Naive thymus-derived CD4-positive, alpha-beta T cell (primary cell): ENCODE measurements at places on chromosomes 3 and 15. TPM values are rescaled to one million over a fixed set of nuclear protein-coding genes. Genes with fewer than 3 reads are reported as not detected.

The FSTL1 gene
- total RNA-seq, result 0.05 TPM

DNA sequence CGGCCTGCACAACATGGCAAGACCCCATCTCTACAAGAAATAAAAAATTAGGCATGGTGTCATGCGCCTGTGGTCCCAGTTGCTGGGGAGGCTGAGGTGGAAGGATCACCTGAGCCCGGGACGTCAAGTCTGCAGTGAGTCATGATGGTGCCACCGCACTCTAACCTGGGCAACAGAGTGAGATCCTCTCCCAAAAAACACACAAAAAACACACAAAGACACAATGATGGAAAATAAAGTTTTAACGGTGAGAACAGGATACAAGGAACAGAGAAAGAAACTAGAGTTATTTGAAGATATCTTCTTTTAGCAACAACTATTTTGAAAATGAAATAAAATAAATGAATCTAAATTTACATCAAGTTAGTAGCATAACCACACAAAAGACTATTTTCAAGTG lies 12.0 kb downstream of the CLASP2 start:
- H3K4me3 ChIP-seq, result no peak overlapping the region
- no peaks in the 10 kb centered on the region for H3K4me1 ChIP-seq
- no peak overlapping the region for H3K27ac ChIP-seq
- no peaks in the 10 kb centered on the region for H3K27me3 ChIP-seq

The AHSG gene
- total RNA-seq, result not detected in 2 replicates

GRCh38 chr3:80355144-80355543 lies 587.3 kb upstream of the ROBO1 start:
- H3K27ac ChIP-seq, result no peak overlapping the region
- H3K27me3 ChIP-seq, result no peaks in the 10 kb centered on the region
- no peak for DNase-seq
- H3K4me3 ChIP-seq, result no peak overlapping the region
- H3K36me3 ChIP-seq, result no peaks in the 10 kb centered on the region

GRCh38 chr15:97009031-97009431 lies 678.5 kb downstream of the NR2F2 start:
- H3K27ac ChIP-seq, result no peak overlapping the region
- H3K27me3 ChIP-seq, result no peaks in the 10 kb centered on the region
- DNase-seq, result no peak
- H3K4me1 ChIP-seq, result no peaks in the 10 kb centered on the region
- no peak overlapping the region for H3K4me3 ChIP-seq
- H3K36me3 ChIP-seq, result no peaks in the 10 kb centered on the region

- H3K4me1 ChIP-seq, result no peaks in the 10 kb centered on the region
- no peak overlapping the region for H3K4me3 ChIP-seq
- no peak for DNase-seq
Measured at GRCh38 chr3:185807445-185808068, 17.3 kb downstream of the IGF2BP2 start.

The GPR149 gene
- total RNA-seq, result not detected

The ADGRG7 gene
- not detected for total RNA-seq

The LDHAL6B gene
- not detected for total RNA-seq

DNA sequence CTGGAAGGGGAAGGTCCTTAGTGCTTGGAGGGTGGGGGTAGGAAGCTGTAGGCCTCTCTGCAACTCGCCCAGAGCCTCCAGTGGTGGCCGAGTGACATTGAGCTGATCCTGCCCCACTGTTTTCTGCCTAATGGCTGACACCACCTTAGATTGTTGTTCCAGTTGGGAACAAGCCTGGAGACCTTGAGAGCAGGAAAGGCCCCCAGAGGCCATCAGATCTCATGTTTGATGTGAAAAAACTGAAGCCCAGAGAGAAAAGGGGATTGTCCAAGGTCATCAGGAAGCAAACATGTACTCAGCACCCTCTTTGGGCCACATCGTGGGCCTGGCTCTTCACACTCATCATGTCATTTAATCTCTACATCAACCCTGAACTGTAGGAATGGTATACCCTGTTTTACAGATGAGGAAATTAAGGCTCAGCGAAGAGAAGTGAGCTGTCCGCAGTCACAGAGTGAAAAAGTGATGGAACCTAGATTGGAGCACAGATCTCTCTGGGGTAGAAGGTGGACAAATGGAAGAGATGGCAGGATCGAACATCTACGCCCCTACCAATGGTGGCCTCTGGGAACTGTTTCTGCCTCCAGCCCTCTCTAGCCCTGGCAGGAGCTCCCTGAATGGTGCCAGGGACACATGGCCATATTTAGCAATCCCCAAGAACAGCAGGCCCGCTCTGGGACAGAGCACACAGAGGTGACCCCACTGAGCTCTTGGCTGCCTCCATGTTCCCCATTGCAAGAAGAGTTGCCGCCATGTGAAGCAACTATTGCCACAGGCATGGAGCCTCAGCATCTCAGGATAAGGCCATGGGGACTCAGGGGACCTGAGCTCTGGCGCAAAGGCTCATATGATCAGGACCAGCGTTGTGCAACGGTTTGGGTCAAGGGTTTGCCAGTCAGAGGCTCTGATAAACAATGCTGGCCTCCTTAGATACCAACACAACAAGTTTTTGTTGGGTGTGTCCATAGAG lies 31.6 kb upstream of the TSEN2 start:
- DNase-seq, result no peak
- H3K4me1 ChIP-seq, result no peaks in the 10 kb centered on the region
- H3K36me3 ChIP-seq, result no peaks in the 10 kb centered on the region
- H3K4me3 ChIP-seq, result no peak overlapping the region
- no peaks in the 10 kb centered on the region for H3K27me3 ChIP-seq
- no peak overlapping the region for H3K27ac ChIP-seq

The ANKRD63 gene
- not detected for total RNA-seq

The PPARG gene
- total RNA-seq, result 2.1 TPM

DNA sequence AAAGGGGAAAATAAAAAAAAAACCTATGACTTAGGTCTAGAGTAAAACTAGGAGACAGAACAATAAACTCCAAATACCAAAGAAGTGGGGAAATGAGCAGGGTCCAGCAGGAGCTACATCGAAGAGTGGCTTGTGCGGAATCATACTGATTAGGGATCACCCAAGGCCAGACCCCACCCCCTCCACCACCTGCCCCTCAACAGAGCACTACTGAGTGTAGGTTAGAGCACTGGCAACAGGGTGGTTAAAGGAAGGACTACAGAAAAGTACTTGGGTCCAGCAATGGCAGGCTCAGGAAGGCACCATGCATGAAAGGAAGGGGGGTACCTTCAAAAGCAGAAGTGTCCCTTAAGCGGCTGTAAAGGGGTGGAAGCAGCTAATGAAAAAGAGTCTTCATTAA lies 96.2 kb downstream of the UBE3A start:
- no peak overlapping the region for H3K4me3 ChIP-seq
- H3K4me1 ChIP-seq, result no peaks in the 10 kb centered on the region
- H3K27me3 ChIP-seq, result no peaks in the 10 kb centered on the region
- peaks cover 45% of the 10 kb centered on the region for H3K36me3 ChIP-seq

- no peak for DNase-seq
- no peaks in the 10 kb centered on the region for H3K36me3 ChIP-seq
Measured at GRCh38 chr3:25907081-25907480, 117.2 kb downstream of the OXSM start.

DNA sequence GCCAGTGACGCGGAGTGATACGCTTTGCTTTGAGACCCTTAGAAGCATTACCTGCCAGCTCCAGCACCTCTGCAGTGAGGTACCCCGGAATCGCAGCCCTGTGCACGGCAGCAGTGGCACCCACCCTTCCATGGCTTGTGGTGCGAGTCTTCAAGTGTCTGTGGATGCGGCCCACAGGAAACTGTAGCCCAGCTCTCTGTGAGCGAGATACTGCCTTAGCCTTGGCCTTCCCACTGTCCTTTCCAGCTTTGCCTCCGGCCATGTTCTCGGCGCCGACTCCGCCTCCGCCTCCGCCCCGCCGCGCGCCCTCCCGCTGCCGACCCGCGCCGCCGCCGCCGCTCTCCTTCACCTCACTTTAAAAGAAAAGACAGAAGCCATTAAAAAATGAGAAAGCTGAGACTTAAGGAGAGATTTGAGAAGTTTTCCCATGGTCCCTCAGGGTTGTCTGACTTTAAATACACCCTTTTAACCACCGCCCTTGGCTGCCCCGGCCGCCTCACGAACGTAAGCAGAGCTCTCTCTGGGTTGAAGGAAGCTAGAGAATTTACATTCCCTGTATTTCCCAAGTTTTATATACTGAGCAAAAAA lies 78.5 kb upstream of the FAM174B start:
- no peaks in the 10 kb centered on the region for H3K36me3 ChIP-seq
- DNase-seq, result peak; percentile 18
- peak overlapping the region; percentile 58 for H3K4me3 ChIP-seq
- no peak overlapping the region for H3K27ac ChIP-seq

DNA sequence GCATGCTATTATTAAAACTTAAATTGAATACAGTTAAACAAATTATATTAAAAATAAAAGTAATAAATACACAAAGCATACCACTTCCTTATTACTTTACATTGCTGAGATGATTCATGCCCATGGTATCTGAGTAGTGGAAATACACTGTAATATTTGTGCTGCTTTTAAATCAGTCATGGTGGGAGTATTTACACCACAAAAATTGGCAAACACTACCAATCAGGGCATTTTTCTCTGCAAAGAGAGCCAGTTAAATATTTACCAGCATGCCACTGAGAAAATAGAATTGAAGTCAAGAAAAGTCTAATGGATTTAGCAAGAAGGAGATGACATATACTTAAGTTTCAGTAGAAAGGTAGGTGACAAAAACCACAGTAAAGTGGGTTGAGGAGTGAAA lies 19.6 kb downstream of the PPARG start:
- H3K4me3 ChIP-seq, result no peak overlapping the region
- no peak overlapping the region for H3K27ac ChIP-seq
- DNase-seq, result no peak

DNA sequence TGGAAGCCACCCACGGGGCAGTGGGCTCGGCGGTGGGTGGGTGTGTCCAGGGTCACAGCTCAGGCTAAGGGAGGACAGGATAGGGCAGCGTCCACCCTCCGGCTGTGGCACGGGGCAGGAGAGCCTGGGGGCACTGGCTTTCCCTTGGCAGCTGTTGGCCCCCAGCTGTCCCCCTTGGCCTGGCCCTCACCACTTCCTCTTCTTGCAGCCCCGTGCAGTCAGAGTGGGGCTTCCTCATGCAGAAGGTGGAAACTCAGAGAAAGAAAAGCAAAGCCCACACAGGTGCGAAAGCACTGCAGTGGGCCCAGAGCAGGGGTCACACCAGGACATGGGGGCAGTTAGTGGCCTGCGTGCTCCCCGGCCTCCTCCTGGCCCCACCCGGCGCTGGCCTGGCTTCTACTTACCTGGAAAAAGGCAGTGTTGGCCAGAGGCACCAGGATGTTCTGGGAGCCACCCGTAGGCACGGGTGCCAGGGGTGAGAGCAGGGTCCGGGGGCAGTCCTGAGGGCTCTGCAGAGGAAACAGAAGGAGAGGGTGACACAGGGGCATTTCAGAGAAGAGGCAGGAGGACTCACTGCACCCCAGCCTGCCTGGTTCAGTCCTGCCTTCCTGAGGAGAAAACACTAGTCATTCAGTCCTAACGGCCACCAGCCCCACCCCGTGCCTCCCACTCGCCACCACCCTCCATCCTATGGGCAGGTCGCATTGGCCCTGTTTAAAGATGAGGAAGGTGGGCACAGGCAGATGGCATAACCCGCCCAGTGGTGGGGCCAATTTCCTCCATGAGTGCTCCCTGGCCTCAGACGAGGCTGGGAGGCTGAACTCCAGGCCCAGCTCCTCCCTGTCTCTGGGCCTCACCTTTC lies 28.3 kb downstream of the PLXND1 start:
- DNase-seq, result no peak
- H3K27me3 ChIP-seq, result no peaks in the 10 kb centered on the region
- no peak overlapping the region for H3K4me3 ChIP-seq
- peak overlapping the region; percentile 7 for H3K27ac ChIP-seq
- no peaks in the 10 kb centered on the region for H3K36me3 ChIP-seq
- H3K4me1 ChIP-seq, result peaks cover 20% of the 10 kb centered on the region

DNA sequence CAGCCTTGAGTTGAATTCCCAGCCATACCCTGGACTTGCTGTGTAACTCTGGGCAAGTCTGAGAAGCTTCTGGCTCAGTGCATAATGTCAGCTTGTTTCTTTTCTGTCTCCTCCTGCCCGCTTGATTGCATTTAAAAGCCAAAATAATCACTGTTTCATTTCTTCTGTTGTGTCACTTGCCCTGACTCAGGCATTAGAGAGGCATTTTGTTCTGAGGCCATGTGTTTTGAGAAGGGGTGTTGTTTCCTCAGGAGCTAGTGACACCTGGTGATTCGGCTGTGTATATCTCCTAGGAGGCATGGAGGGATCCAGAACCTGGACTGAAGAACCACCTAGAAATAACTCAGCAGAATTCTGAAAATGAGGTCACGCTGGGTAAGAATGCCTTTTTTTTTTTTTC lies 16.0 kb downstream of the WDR73 start:
- no peak overlapping the region for H3K4me3 ChIP-seq
- H3K27ac ChIP-seq, result peak overlapping the region; percentile 44
- H3K4me1 ChIP-seq, result peaks cover 13% of the 10 kb centered on the region

The TM4SF18 gene
- total RNA-seq, result not detected

- no peak overlapping the region for H3K27ac ChIP-seq
- no peaks in the 10 kb centered on the region for H3K36me3 ChIP-seq
- no peaks in the 10 kb centered on the region for H3K4me1 ChIP-seq
Measured at GRCh38 chr3:124347418-124347817, 355.5 kb upstream of the ROPN1 start.

- DNase-seq, result no peak
- H3K27me3 ChIP-seq, result no peaks in the 10 kb centered on the region
- H3K4me3 ChIP-seq, result no peak overlapping the region
- H3K27ac ChIP-seq, result no peak overlapping the region
- no peaks in the 10 kb centered on the region for H3K36me3 ChIP-seq
Measured at GRCh38 chr3:126269354-126269753, 87.9 kb downstream of the KLF15 start.

GRCh38 chr15:64653757-64654156 lies 121.6 kb downstream of the RBPMS2 start:
- H3K4me3 ChIP-seq, result no peak overlapping the region
- H3K36me3 ChIP-seq, result peaks cover 6% of the 10 kb centered on the region
- no peak overlapping the region for H3K27ac ChIP-seq
- no peak for DNase-seq
